Tibial nerve (tissue), 4 donors: ENCODE measurements at places on chromosomes 3 and 15. TPM values are rescaled to one million over a fixed set of nuclear protein-coding genes. Genes with fewer than 3 reads are reported as not detected.

DNA sequence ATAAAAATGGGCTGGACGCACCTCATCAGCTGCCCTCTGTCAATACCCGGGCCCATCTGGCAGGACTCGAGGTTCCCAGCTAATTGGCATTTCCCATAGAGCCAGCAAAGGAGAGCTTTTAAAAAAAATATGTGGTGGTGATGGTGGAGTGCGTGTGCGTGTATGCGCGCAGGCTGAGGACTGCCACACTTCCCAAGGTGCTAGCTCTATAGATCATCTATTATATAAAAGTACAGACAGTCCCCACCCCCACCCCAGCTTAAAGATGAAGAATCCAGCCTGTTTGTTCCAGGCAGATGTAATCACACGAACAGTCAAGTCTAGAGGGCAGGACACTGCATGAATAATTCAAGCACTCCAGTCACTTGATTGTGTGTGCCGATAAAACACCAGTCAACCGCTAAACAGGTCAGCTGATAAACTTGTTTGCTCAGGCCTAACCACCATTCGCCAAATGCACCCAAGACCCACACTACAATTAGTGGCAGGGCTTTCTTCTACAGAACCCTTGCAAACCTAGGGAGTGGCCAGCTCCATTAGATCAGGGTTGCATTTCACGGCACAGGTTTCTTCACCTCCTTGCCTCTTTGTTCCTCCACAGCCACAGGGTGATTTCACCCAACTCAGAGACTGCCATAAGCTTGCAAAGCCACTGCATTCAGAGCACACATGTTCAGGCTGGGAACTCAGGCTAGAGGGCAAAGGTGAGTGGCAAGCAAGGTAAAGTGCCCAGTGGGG, 5.8 kb downstream of the TLE3 start:
- no peaks in the 10 kb centered on the region for H3K27me3 ChIP-seq
- H3K36me3 ChIP-seq: no peaks in the 10 kb centered on the region
- no peak overlapping the region for H3K27ac ChIP-seq
- H3K4me1 ChIP-seq: peaks cover 73% of the 10 kb centered on the region
- H3K4me3 ChIP-seq: no peak overlapping the region

DNA sequence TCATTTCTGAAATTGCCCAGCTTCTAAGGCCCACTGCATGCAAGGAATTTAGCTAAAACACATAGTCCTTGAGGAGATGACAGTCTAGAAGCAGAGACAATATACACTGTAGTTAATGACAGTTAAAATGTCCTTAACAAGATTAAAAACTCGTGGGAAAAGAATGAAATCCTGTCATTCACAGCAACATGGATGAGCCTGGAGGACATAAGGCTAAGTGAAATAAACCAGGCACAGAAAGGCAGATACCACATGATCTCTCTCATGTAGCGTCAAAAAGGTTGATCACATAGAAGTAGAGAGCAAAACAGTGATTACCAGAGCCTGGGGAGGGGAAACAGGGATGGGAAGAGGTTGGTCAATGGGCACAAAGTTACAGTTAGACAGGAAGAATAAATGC, 36.3 kb upstream of the GOLGA8J start:
- H3K27me3 ChIP-seq: no peaks in the 10 kb centered on the region
- H3K4me3 ChIP-seq: no peak overlapping the region
- no peak overlapping the region for H3K27ac ChIP-seq

GRCh38 chr15:90839187-90840071, 29.0 kb upstream of the FURIN start:
- no peaks in the 10 kb centered on the region for H3K27me3 ChIP-seq
- no peaks in the 10 kb centered on the region for H3K4me1 ChIP-seq
- no peak for DNase-seq
- H3K36me3 ChIP-seq: no peaks in the 10 kb centered on the region
- peak overlapping the region; percentile 12 for H3K4me3 ChIP-seq

GRCh38 chr3:120404876-120405275, 45.9 kb downstream of the FSTL1 start:
- no peaks in the 10 kb centered on the region for H3K4me1 ChIP-seq
- H3K27ac ChIP-seq: no peak overlapping the region
- DNase-seq: no peak
- no peaks in the 10 kb centered on the region for H3K27me3 ChIP-seq

GRCh38 chr15:37715101-37715500, 219.3 kb upstream of the TMCO5A start:
- no peaks in the 10 kb centered on the region for H3K4me1 ChIP-seq
- H3K4me3 ChIP-seq: no peak overlapping the region
- H3K27ac ChIP-seq: no peak overlapping the region
- no peaks in the 10 kb centered on the region for H3K36me3 ChIP-seq
- H3K27me3 ChIP-seq: no peaks in the 10 kb centered on the region

GRCh38 chr3:117417411-117417810, 707.8 kb downstream of the TUSC7 start:
- DNase-seq: no peak
- no peak overlapping the region for H3K4me3 ChIP-seq
- no peaks in the 10 kb centered on the region for H3K36me3 ChIP-seq
- no peaks in the 10 kb centered on the region for H3K4me1 ChIP-seq
- no peaks in the 10 kb centered on the region for H3K27me3 ChIP-seq

GRCh38 chr3:46417841-46418611, 11.0 kb downstream of the CCRL2 start:
- no peak overlapping the region for H3K27ac ChIP-seq
- no peak for DNase-seq
- no peak overlapping the region for H3K4me3 ChIP-seq
- no peaks in the 10 kb centered on the region for H3K36me3 ChIP-seq

GRCh38 chr3:191133359-191133758, 65.7 kb upstream of the OSTN start:
- no peaks in the 10 kb centered on the region for H3K4me1 ChIP-seq
- H3K27me3 ChIP-seq: no peaks in the 10 kb centered on the region
- H3K27ac ChIP-seq: no peak overlapping the region
- H3K36me3 ChIP-seq: no peaks in the 10 kb centered on the region
- no peak for DNase-seq
- H3K4me3 ChIP-seq: no peak overlapping the region

- H3K27ac ChIP-seq: no peak overlapping the region
- no peak for DNase-seq
- no peaks in the 10 kb centered on the region for H3K36me3 ChIP-seq
- H3K27me3 ChIP-seq: no peaks in the 10 kb centered on the region
- no peak overlapping the region for H3K4me3 ChIP-seq
- H3K4me1 ChIP-seq: no peaks in the 10 kb centered on the region
These were observed 21.5 kb upstream of the GASK1A start for GRCh38 chr3:42957573-42957972.

GRCh38 chr3:176623468-176624150, 573.7 kb downstream of the TBL1XR1 start:
- no peak overlapping the region for H3K4me3 ChIP-seq
- H3K27ac ChIP-seq: no peak overlapping the region
- H3K27me3 ChIP-seq: no peaks in the 10 kb centered on the region
- H3K36me3 ChIP-seq: no peaks in the 10 kb centered on the region
- no peak for DNase-seq

DNA sequence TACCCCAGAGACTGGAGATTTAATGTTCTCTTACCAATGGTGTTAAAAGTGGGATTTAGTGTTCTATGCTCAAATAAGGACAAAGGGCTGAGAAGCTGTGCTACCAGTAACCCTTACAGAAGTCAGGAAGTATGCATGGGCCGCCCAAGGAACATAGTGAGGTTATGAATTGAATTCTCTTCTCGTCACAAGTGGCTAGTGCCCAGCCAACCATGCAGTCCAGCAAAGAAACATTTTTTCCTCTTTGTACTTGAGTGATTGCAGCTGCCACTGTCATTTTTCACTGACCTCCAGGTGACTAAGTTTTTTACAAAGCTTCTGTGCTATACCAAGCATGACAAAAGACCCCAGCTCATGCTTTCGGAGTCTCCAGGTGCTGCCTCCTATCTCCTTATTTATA, 110.6 kb upstream of the DCBLD2 start:
- no peak overlapping the region for H3K27ac ChIP-seq
- H3K4me3 ChIP-seq: no peak overlapping the region
- DNase-seq: no peak

DNA sequence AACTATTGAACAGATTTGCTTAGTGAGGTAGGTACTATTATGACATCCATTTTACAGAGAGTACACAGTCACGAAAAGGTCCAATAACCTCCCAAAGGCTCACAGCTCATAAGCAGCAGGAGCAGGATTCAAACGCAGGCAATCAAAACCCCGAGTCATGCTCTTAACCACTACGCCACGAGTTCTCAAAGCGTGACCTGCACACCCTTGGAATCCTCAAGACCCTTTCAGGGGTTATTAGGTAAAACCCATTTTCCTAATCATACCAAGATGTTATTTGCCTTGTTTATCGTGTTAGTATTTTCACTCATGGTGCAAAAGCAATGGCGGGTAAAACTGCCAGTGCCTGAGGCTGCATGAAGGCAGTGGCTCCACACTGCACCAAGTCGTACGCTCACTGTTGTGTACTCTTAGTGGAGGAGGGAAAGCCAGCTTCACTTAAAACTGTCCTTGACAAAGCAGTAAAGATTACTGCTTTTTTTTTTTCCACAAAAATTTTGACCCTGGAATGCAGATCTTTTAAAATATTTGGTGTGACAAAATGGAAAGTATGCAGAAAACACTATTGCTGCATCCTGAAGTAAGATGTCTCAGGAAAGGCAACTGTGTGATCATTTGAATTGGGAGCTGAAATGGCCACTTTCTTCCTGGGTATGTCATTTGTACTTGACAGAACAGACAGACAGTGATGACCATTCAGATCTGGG, 96.1 kb downstream of the IGF2BP2 start:
- no peaks in the 10 kb centered on the region for H3K36me3 ChIP-seq
- no peak overlapping the region for H3K4me3 ChIP-seq
- DNase-seq: no peak
- no peak overlapping the region for H3K27ac ChIP-seq
- H3K27me3 ChIP-seq: no peaks in the 10 kb centered on the region

Gene SLC22A14
- not detected for total RNA-seq

Gene MEX3B
- total RNA-seq: 1.4 TPM

Gene ADAMTS17
- total RNA-seq: 3.3 TPM

Gene PLSCR1
- 57.8 TPM for total RNA-seq

Gene CSPG4
- total RNA-seq: 132 TPM

Gene ZBTB47
- total RNA-seq: 73.0 TPM

Gene GCNT3
- total RNA-seq: not detected

Gene LRRC49
- total RNA-seq: 10.0 TPM

Gene WDR6
- 138 TPM for total RNA-seq

Gene CD200
- 11.4 TPM for total RNA-seq

Gene LYZL4
- not detected for total RNA-seq
